Fibroblast of lung (primary cell): ENCODE measurements at places on chromosomes 13 and 19.

GRCh38 chr13:93473441-93474270 is 247.0 kb downstream of the GPC6 start:
- peak; percentile 32 for DNase-seq
- H3K36me3 ChIP-seq = no peaks in the 10 kb centered on the region
- H3K27me3 ChIP-seq = no peaks in the 10 kb centered on the region
- H3K4me3 ChIP-seq = no peak overlapping the region

DNA sequence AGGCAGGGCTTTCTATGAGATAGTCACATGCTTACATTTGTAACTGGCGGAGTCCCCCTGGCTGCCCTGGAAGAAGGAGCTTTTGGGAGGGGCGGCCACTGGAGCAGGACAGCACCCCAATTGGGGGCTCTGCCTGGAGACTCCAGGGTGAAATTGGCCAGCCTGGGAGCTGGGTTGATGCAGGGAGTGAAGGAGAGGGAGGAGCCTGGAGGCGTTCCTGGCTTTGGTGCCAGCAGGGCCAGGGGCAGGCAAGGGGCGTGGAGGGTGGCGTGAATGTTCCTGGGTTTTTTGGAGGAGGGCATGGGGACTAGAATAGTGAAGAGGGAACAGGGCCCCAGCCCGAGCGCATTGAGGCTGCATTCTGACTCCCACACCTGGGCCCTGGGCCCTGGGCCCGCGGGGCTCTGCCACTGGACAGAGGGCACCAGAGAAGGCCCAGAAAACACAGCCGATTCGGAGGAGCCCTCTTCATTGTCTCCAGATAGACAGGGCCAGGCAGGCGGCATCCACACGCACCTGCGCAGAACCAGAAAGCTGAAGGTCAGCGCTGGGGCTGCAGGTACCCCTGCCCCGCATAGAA is 29.5 kb downstream of the COMP start:
- H3K4me1 ChIP-seq = peaks cover 6% of the 10 kb centered on the region
- DNase-seq = no peak
- no peaks in the 10 kb centered on the region for H3K36me3 ChIP-seq

DNA sequence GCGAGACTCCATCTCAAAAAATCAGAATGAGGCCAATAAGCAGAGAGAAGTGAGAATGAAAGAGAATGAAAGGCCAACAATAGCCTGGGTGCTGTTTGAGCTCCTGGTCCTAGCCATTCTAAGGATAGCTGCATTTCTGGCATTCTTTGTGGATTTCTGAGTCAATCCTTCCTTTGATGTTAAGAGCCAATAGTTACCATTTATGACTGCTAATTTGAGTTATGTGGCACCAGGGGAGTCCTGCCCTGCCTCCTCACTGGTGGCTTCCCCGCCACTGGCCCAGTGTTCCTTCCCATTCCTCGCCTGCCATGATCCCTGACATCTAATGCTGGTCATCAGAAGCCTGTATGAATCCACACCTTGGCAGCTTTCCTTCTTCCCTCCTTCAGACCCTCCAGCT is 991.2 kb downstream of the UQCRFS1 start:
- no peaks in the 10 kb centered on the region for H3K4me1 ChIP-seq
- no peak overlapping the region for H3K27ac ChIP-seq
- H3K36me3 ChIP-seq = no peaks in the 10 kb centered on the region

DNA sequence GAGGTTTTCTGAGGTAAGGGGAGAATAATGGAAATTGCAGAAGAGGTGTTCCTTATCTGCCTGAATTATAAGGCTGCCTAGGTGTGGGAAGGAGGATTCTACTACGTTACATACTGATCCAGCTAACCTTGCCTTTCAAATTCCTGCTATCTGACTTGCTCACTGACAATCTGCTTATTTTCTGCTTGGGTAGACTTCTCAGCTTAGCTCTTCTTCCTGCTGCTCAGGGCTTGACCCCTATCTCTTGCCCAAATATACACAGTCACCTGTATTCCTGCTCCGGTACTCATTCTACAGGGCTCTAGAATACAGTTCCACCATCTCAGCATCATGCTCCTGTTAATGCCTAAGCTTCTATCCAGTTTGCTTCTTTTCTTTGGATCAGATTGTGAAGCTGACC is 1607.6 kb downstream of the OLFM4 start:
- H3K36me3 ChIP-seq = no peaks in the 10 kb centered on the region
- H3K27me3 ChIP-seq = no peaks in the 10 kb centered on the region
- H3K4me1 ChIP-seq = no peaks in the 10 kb centered on the region
- no peak overlapping the region for H3K4me3 ChIP-seq

- H3K27ac ChIP-seq = no peak overlapping the region
- no peaks in the 10 kb centered on the region for H3K4me1 ChIP-seq
- no peak for DNase-seq
- H3K36me3 ChIP-seq = no peaks in the 10 kb centered on the region
- H3K4me3 ChIP-seq = no peak overlapping the region
Observed at GRCh38 chr13:111975539-111976473, 91.1 kb upstream of the SOX1 start.

DNA sequence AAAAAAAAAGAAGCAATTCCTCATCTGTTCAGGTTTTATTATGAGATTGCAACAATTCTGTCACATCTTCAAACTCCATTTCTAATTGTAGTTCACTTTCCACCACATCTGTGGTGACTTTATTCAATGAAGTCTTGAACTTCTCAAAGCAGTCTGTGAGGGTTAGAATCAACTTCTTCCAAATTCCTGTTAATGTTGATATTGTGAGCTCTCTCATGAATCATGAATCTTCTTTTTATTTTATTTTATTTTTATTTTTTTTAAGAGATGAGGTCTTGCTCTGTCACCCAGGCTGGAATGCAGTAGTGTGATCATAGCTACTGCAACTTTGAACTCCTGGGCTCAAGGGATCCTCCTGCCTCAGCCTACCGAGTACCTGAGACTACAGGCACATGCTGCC is 19.6 kb downstream of the ARHGAP35 start:
- DNase-seq = no peak
- H3K36me3 ChIP-seq = no peaks in the 10 kb centered on the region
- no peaks in the 10 kb centered on the region for H3K27me3 ChIP-seq
- no peak overlapping the region for H3K27ac ChIP-seq
- H3K4me1 ChIP-seq = peaks cover 18% of the 10 kb centered on the region
- H3K4me3 ChIP-seq = no peak overlapping the region

GRCh38 chr13:95106562-95106961 is 194.7 kb downstream of the ABCC4 start:
- H3K27ac ChIP-seq = no peak overlapping the region
- H3K4me1 ChIP-seq = no peaks in the 10 kb centered on the region
- no peaks in the 10 kb centered on the region for H3K36me3 ChIP-seq
- DNase-seq = peak; percentile 14
- H3K27me3 ChIP-seq = no peaks in the 10 kb centered on the region

- H3K27ac ChIP-seq = no peak overlapping the region
- DNase-seq = no peak
- H3K4me1 ChIP-seq = no peaks in the 10 kb centered on the region
- no peaks in the 10 kb centered on the region for H3K27me3 ChIP-seq
Observed at GRCh38 chr19:30911491-30911890, 437.7 kb downstream of the TSHZ3 start.

GRCh38 chr19:57317503-57317902 is 2.8 kb upstream of the ZNF543 start:
- no peaks in the 10 kb centered on the region for H3K36me3 ChIP-seq
- H3K4me3 ChIP-seq = no peak overlapping the region
- no peak overlapping the region for H3K27ac ChIP-seq
- no peak for DNase-seq
- no peaks in the 10 kb centered on the region for H3K4me1 ChIP-seq
- H3K27me3 ChIP-seq = peaks cover 6% of the 10 kb centered on the region

GRCh38 chr13:91302111-91302510 is 45.4 kb upstream of the MIR17HG start:
- no peaks in the 10 kb centered on the region for H3K36me3 ChIP-seq
- no peak overlapping the region for H3K27ac ChIP-seq
- no peaks in the 10 kb centered on the region for H3K4me1 ChIP-seq
- H3K27me3 ChIP-seq = no peaks in the 10 kb centered on the region
- no peak overlapping the region for H3K4me3 ChIP-seq

DNA sequence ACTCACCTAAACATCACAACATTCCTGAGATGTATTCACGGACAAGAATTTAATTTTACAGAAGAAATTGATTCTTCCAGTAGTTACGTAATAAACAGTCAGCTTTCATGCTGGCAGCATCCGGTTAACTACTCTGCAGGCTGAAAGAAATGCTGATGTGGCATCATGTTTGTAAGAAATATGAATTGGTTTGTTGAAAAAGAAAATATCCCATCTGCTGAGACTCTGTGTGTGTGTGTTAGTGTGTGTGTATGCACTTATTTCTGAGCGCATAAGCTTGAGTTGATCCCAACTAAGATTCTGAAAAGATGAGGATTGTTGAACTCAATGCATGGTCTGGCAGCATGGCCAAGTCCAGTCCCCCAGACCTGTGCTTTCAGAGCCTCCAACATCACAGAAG is 74.3 kb upstream of the FAM216B start:
- no peaks in the 10 kb centered on the region for H3K36me3 ChIP-seq
- no peaks in the 10 kb centered on the region for H3K4me1 ChIP-seq
- DNase-seq = no peak
- no peak overlapping the region for H3K4me3 ChIP-seq

- H3K36me3 ChIP-seq = no peaks in the 10 kb centered on the region
- H3K4me1 ChIP-seq = no peaks in the 10 kb centered on the region
- H3K27ac ChIP-seq = no peak overlapping the region
- H3K27me3 ChIP-seq = no peaks in the 10 kb centered on the region
- no peak overlapping the region for H3K4me3 ChIP-seq
Observed at GRCh38 chr13:70407486-70407885, 299.2 kb upstream of the KLHL1 start.

GRCh38 chr13:72029981-72030380 is 163.0 kb upstream of the DACH1 start:
- no peak overlapping the region for H3K4me3 ChIP-seq
- no peaks in the 10 kb centered on the region for H3K4me1 ChIP-seq
- H3K27ac ChIP-seq = no peak overlapping the region
- no peak for DNase-seq

- DNase-seq = no peak
- H3K4me3 ChIP-seq = peak overlapping the region; percentile 75
- peak overlapping the region; percentile 91 for H3K27ac ChIP-seq
- no peaks in the 10 kb centered on the region for H3K27me3 ChIP-seq
- no peaks in the 10 kb centered on the region for H3K36me3 ChIP-seq
Observed at GRCh38 chr19:58380037-58380661, 681 bp downstream of the ZNF837 start.

GRCh38 chr19:33293255-33294057 is 8.9 kb downstream of the CEBPA start:
- H3K4me3 ChIP-seq = no peak overlapping the region
- no peak overlapping the region for H3K27ac ChIP-seq
- H3K36me3 ChIP-seq = no peaks in the 10 kb centered on the region
- peaks cover 2% of the 10 kb centered on the region for H3K4me1 ChIP-seq

DNA sequence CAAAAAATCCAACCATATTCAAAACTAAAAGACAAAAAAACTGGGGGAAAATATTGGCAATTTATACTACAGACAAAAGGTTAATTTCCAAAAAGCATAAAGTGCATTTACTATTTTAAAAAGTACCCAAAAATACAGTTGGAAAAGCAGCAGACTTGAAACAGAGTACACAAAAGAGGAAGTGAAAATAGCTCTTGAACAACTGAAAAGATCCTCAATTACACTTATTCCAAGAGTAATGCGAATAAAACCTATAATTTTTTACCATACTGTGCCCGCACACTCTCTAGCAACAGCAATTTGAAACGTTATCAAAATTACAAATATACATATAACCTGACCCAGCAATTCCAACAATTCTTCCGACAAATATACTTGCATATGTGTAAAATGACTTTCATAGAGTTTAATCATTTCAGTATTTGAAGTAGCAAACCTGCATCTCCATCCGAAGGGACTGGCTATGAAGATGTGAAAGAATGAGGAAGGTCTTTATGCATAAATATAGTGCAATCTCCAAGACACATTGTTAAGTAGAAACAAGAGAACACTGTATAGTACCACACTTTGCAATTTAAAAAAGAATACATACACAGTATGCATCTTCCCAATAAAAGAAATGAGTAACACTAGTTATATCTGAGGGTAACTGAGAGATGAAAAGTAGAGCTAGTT is 25.4 kb downstream of the ALG5 start:
- H3K36me3 ChIP-seq = no peaks in the 10 kb centered on the region
- no peak overlapping the region for H3K27ac ChIP-seq
- H3K4me1 ChIP-seq = no peaks in the 10 kb centered on the region
- no peak overlapping the region for H3K4me3 ChIP-seq

DNA sequence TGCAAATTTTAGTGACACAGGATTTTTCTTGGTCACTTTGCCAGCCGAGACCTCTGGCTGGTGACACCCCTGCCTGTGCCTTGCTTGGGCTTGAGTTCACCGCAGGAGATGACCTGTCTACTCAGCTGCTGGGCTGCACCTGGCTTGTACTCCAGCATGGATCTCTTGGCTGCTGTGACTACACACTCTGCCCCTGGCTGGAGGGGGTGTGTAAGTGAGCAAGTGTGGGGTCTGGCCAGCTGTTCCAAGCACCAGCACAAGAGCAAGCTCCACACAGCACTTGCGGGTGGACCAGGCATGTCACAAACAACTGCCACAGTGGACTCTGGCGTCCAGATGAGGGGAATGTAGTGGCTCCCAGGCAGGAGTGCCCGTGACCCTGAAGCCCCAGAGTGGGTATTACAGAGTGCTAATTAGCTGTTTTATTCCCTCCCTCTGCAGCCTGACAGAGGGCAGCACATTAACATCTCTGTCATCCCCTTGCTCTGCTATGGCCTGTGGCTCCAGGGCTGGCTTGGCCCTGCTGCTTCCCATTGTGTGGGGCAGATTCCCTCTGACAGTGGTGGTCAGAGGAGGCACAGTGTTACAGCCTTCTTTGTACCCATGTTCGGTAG is 1387.2 kb downstream of the OLFM4 start:
- no peak overlapping the region for H3K4me3 ChIP-seq
- no peak for DNase-seq
- H3K4me1 ChIP-seq = no peaks in the 10 kb centered on the region
- no peaks in the 10 kb centered on the region for H3K36me3 ChIP-seq

GRCh38 chr13:41136396-41137031 is 3.9 kb upstream of the KBTBD6 start:
- H3K36me3 ChIP-seq = no peaks in the 10 kb centered on the region
- no peak overlapping the region for H3K4me3 ChIP-seq
- no peak overlapping the region for H3K27ac ChIP-seq
- H3K4me1 ChIP-seq = peaks cover 2% of the 10 kb centered on the region

- H3K27me3 ChIP-seq = no peaks in the 10 kb centered on the region
- no peak overlapping the region for H3K27ac ChIP-seq
- DNase-seq = no peak
- no peaks in the 10 kb centered on the region for H3K36me3 ChIP-seq
Observed at GRCh38 chr13:64538711-64539110, 2691.4 kb downstream of the PCDH9 start.

DNA sequence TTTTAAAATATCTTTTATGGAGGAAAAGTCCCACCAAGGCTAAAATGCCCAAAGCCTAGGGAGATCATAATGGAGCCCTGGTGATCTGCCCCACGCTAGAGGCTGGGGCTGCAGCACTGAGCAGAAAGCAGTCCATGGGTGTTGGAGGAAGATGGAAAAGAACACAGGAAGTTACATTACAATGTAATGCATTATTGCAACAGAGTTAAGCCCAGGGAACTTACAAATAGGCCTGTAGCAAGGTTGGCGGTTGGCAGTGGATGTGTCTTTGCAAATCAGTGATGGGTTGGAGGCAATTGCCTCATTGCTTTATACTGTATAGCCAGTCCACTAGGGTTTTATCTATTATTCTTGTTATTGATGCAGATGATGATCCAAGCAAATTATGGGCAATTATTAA is 399.9 kb downstream of the NDFIP2 start:
- H3K36me3 ChIP-seq = no peaks in the 10 kb centered on the region
- no peak overlapping the region for H3K4me3 ChIP-seq
- no peaks in the 10 kb centered on the region for H3K27me3 ChIP-seq
- H3K27ac ChIP-seq = no peak overlapping the region

- peaks cover 32% of the 10 kb centered on the region for H3K4me1 ChIP-seq
- H3K27me3 ChIP-seq = no peaks in the 10 kb centered on the region
- DNase-seq = peak; percentile 54
- H3K4me3 ChIP-seq = no peak overlapping the region
- peak overlapping the region; percentile 80 for H3K27ac ChIP-seq
Observed at GRCh38 chr19:46975011-46975924, 44.4 kb upstream of the NPAS1 start.
